ENCODE measurements at places on chromosomes 7 and 10. TPM values are rescaled to one million over a fixed set of nuclear protein-coding genes. Genes with fewer than 3 reads are reported as not detected.
A peak's percentile ranks its signal among the peaks of the same experiment; 100 is the strongest.

PRSS37 gene
- not detected for total RNA-seq

OGDHL gene
- not detected for total RNA-seq

- DNase-seq, result no peak
Observed at GRCh38 chr7:143096146-143096545, 35.7 kb upstream of the PIP start.

- no peak for DNase-seq
Observed at GRCh38 chr10:124755581-124755980, 11.4 kb upstream of the FAM53B start.

GRCh38 chr10:44801383-44802327 is 109.5 kb upstream of the TMEM72 start:
- DNase-seq, result no peak

TMEM209 gene
- 31.0 TPM for total RNA-seq

DNA sequence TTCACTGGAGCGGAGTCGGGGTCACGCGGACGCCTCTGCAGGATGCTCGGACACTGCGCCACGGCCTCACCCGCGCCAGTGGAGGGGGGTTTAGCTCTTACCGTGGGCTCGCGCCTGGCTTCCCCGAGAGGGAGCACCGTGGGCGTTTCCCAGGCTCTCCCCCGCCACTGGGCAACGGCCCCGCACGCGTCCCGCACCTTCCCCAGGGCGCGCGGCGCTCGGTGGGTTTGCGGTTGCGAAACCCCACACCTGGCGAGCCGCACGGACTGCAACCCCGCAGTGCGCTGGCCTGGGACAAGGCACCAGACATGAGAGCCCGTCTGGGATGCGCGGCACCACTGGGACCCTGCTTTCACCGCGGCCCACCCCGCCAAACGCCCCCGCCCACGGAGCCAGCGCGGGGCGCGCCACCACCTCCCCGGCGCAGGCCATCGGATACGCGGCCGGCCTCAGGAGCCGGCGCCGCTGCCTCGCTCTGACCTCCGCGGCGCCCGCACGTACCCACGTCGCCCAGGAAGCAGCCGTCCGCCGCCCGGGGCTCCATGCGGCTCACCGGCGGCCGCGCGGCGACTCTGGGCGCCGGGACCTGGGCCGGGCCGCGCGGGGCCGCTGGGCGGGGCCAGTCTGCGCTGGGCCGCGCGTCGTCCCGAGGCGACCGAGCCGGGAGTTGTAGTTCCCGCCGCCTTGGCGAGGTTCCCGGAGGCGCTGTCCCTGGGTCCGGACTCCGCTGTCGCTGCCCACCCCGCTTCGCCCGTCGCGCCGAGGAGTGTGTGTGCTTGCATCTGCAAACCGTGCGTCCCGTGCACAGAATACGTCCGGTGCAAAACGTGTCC is at the start of gene ASB13:
TSS of gene ASB13 (minus strand) at position 588 of the 833 bp plus-strand sequence. CDS start at position 544, 44 bp downstream.
- DNase-seq, result no peak

TMEM273 gene
- 46.3 TPM for total RNA-seq

WNT8B gene
- not detected for total RNA-seq

GAD2 gene
- not detected for total RNA-seq

GRCh38 chr7:96833676-96834453 is 124.2 kb upstream of the SEM1 start:
- no peak for DNase-seq

- DNase-seq, result no peak
Observed at GRCh38 chr7:125927556-125927955, 997.9 kb upstream of the POT1 start.

GRCh38 chr7:37719077-37719476 is 35.5 kb downstream of the GPR141 start:
- no peak for DNase-seq

SUN3 gene
- 1.3 TPM for total RNA-seq

DNA sequence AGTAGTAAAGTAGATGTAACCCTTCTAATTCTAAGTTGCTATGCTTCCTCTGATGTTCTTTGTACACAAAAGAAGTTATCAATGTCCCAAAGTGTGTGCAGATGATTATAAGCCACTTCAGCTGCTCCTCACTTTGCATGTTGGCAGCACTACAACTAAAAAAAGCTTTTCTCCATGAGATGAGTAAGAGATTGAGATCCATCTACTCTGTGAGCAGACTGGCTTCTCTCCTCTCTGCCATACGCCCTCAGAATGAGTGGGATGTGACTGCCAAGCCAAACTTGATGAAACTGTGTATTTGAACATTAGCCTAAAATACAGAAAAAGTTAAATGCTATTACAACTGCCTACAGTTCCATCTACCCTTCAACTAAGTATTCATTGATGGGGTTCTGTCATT is 102.9 kb upstream of the ETV1 start:
- no peak for DNase-seq

DNA sequence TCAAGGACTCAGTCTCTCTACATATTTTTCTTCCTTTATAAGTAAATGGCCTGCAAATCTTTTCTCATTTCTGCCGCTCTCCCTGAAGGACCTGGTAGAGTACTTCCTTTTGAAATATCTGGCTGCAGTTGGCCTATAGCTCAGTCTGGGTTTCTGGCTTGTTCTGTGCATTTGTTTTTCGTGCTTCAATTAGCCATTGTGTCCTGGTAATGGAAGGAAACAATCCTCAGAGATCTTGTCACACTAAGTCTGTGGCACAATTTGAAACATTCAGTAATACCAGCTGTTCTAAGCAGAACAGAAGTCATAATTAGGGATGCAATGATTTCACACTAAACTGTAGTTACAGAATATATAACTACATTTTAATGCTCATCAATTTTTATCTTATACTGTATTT is 545.0 kb downstream of the NRG3 start:
- DNase-seq, result no peak

DNA sequence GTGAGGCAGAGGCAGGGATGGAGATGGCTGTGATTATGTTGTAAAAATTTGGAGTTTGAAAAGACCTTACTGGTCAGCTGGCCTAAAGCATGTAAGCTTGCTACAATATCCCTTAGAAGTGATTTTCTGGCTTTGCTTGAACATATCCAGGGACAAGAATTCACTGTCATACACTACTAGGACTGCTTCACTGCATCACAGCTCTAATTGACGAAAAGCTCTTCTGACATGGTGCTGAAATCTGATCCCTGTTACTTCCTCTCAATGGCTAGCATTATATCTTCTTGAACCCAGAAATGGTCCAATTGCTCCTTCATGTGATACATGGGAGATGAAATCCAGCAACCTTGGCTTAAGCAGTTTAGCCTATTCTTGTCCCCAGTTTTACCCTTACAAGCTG is 197.7 kb upstream of the HPS1 start:
- DNase-seq, result no peak

SRGN gene
- total RNA-seq, result 636 TPM

BTBD16 gene
- total RNA-seq, result not detected

HECW1 gene
- not detected for total RNA-seq

UMAD1 gene
- total RNA-seq, result 12.3 TPM

GRCh38 chr7:141053626-141054025 is 20.2 kb upstream of the TMEM178B start:
- peak; percentile 45 for DNase-seq

All from natural killer cell (primary cell).